Naive thymus-derived CD4-positive, alpha-beta T cell (primary cell): ENCODE measurements at places on chromosomes 3 and 15. TPM values are rescaled to one million over a fixed set of nuclear protein-coding genes. Genes with fewer than 3 reads are reported as not detected.
A peak's percentile ranks its signal among the peaks of the same experiment; 100 is the strongest.

The LRTM1 gene
- not detected for polyA plus RNA-seq

The NR2E3 gene
- not detected for polyA plus RNA-seq

The HIGD2B gene
- not detected for polyA plus RNA-seq

The CASR gene
- polyA plus RNA-seq: not detected

The AP3B2 gene
- polyA plus RNA-seq: 0.35 TPM

The DPPA2 gene
- not detected for polyA plus RNA-seq

The PARP9 gene
- polyA plus RNA-seq: 22.4 TPM

The SPINT1 gene
- 2.0 TPM for polyA plus RNA-seq

The TMEM45A gene
- not detected for polyA plus RNA-seq

The ZCWPW2 gene
- polyA plus RNA-seq: 0.78 TPM

The SNX22 gene
- polyA plus RNA-seq: 0.93 TPM

The C3orf33 gene
- polyA plus RNA-seq: 4.3 TPM

The ROPN1 gene
- not detected for polyA plus RNA-seq

GRCh38 chr3:29284497-29284896, 3.6 kb downstream of the RBMS3 start:
- DNase-seq: no peak

DNA sequence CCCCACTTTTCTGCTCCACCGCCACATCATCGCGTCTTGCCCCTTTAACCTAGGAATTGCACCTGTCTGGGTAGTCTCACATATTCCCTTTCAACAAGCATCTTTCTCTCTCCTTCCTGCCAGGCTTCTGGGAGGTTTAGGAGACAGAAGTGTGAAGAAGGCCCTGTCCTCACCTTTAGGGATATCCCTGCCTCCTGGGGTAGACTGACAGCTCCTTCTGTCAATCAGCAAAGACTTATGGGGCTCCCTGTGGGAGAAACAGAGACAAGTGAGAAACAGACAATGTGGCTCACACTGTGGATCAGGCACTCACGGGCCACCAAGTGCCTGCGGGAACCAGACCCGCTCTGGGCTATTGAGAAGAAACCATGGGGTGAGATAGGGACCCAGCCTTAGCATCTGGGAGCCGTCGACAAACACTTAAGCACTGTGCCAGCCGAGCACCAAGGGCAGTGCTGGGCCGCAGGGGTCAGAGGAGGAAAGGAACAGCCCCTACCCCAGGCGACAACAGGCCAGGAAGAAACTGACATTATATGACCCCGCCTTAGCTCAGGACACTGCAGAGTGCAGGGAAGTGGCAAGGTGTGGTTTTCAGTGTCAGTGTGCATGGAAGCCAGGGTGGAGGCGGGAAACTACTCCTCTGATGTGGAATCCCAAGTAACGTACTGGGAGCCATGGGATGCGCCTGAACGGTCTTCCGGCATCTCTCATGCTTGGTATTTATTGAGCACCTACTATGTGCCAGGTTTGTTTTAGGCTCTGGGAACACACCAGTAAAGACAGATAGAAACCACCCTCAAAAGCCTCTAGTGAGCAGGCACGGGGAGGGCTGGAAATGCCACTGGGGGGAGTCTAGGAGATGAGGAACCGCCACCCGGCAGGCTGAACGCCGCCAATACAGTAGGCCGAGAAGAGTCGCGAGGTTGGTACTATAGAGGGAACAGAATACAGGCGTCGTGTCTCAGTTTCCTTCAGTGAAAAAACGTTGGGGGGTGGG, 1.8 kb downstream of the EFCC1 start:
- no peak for DNase-seq

DNA sequence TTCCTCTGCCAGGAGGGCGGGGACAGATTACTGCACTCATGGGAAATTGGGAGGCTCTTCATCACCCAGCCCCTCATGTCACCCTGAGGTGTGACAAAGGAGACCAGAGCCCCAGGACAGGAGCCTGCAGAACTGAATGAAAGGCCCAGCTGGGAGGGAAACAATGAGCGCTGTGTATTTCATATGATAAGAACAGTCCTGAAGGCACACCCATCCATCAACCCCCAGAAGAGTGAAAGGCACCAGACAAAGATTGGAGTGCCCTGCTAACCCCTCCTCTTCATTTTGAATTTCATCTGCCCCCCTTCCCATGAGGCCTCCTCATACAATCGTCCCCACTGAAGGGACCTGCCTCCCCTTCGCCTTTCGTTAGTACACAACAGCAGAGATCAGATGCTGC, 160.0 kb upstream of the PRICKLE2 start:
- no peak for DNase-seq

GRCh38 chr3:128294999-128295468, 141.8 kb downstream of the EEFSEC start:
- peak; percentile 66 for DNase-seq

GRCh38 chr3:74883690-74884089, 269.2 kb upstream of the CNTN3 start:
- DNase-seq: no peak

DNA sequence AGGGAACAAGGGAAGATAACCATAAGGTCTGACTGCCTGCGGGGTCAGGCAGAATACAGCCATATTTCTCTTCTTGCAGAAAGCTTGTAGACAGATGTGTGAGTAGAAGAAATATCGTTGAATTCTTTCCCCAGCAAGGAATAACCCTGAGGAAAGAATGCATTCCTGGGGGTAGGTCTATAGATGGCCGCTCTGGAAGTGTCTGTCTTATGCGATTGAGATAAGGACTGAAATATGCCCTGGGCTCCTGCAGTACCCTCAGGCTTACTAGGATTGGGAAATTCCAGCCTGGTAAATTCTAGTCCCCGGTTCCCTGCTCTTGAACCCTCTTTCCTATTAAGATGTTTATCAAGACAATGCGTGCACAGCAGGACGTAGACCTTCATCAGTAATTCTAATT, 15.8 kb upstream of the SST start:
- DNase-seq: no peak

DNA sequence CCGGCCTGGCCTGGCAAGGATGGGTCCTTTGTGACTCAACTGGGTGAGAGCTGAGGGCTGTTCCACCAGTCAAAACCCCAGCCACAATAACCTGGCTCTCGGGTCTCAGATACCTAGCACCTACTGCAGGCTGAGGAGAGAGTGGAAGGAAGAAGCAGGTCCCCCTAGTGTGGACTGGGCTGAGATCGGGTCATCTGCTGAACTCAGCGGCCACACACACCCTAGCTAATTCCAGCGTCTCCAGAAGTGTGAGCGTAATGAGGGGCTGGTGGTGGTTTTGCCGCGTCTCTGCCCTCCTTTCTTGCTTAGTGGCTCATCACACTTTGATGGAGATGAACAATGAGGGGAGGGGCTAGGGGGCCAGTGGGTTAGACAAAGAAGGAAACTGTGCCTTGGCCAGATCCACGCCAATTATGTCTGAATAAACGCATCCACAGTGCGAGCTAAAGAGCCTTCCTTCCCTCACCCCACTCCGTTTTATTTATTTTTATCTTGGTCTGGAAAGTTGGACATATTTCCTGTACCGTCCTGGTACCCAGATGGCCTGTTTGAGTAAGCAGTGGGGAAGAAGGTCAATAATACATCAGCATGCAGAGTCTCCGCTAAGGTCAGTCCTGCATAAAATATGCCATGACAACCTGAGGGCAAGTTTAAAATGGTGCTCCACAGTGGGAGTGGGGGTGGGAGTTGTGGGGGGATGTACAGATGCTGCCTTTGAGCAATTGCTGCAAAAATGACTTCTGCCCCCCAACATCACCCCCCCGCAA, 370.0 kb downstream of the WDR72 start:
- no peak for DNase-seq

DNA sequence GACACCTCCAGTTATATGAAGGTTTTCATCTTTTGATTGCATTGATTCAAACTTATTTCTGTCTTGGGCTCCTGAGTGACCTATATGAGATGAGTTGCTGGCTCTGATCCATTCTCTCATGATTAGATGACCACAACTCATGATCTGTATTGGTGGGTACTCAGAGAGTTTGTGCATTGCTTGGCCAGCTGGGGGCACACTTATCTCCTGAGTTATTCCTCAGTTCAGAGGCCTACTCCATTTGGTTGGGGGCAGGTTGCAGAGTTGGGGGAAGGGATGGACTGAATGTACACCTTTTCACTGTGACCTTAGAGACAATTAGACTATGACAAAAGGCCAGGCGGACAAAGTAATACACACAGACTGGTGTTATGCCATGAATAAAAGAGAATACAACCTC, 166.2 kb upstream of the SEMA6D start:
- no peak for DNase-seq

GRCh38 chr15:72690938-72691337, 4.9 kb downstream of the BBS4 start:
- DNase-seq: no peak

- no peak for DNase-seq
Measured at GRCh38 chr3:9978710-9979305, 7.8 kb downstream of the EMC3 start.

DNA sequence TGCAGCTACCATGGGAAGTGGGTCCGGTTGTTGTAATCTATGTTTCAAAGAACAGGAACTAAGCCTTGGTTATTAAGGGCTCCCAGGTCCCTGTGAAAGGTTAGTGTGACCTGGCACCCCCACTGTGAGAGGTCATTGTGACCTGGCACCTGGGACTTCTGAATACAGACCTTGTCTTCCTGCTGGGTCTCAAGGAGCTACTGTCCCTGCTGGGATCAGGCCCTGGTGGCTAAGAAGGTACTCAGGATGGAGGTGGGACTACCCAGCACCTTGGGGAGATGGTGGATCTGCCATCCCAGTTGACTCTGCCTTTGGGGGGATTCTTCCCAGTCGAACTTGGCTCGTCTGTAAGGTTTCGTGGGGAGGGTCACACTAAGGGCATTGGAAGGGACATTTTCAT, 10.3 kb upstream of the SLCO2A1 start:
- no peak for DNase-seq

- no peak for DNase-seq
Measured at GRCh38 chr15:40550341-40551037, 14.4 kb downstream of the CCDC32 start.

DNA sequence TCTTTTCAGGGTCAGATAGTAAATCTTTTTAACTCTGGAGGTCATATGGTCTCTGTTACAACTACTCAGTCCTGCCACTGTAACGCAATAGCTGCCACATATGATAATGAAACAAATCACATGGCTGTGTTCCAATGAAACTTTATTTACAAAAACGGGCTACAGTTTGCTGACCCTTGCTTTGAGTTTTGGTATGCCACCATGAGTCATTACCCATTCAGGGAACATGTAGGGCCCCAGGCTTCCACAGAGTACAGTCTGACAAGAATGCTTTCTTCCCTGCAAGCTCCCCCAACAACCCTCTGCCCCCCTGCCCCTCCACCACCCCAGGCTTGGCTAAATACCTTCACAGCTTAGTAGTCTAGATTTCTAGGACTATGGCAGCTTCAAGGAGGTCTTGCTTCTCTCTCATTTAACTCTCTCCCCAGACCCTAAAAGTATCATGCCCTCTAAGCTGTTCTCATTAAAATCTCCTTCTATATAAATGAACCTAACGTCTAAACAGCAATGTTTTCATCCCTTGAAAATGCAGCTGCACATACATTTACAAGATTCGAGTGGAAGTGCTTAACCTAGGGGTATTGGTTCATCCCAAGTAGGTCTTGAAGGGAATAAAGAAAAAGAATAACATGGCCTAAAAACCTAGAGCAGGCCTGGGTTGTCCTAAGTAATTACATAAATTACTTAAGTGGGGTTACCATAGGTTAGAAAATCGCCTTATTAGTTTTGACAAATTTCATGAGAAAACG, 117.8 kb upstream of the PRICKLE2 start:
- DNase-seq: no peak

DNA sequence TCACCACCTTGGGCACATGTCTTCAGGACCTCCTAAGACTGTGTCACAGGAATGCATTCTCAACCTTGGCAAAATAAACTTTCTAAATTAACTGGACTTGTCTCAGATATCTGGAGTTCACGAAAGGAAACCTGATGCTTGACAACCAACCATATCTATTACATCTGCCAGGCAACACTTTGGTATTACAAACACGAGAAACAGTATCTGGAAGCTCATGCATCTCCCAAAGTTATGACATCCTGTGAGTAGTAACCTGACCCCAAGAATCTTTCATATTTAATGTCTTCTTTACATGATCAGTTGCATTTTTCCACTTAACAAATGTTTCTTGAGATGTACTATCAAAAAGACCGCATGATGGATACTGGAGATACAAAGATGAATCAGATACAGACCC, 465.3 kb upstream of the AGTR1 start:
- no peak for DNase-seq

DNA sequence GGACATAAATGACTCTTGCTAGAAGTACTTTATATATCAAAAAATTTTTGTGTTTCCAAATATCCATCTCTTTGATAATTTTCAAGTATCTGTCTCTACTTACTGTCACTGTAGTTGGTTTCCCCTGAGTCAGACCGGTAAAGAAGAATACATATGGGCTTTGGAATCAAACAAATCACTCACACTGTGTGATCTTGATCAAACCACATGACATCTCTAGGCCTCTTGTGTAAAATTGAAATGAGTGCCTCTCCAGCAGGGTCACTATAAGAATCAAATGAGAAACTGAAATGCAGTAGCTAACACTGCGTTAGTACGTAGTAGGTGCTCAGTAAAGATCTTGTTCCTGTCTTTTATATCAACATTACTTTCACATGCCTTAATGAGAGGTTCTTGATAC, 314.6 kb upstream of the STT3B start:
- no peak for DNase-seq

- no peak for DNase-seq
Measured at GRCh38 chr3:163914567-163914966, 1163.7 kb downstream of the SI start.

GRCh38 chr15:74832826-74833225, 6.4 kb downstream of the CPLX3 start:
- DNase-seq: no peak

- DNase-seq: no peak
Measured at GRCh38 chr15:55587321-55588069, 650 bp downstream of the PYGO1 start.

GRCh38 chr3:196097373-196098154, 15.7 kb upstream of the TFRC start:
- no peak for DNase-seq

DNA sequence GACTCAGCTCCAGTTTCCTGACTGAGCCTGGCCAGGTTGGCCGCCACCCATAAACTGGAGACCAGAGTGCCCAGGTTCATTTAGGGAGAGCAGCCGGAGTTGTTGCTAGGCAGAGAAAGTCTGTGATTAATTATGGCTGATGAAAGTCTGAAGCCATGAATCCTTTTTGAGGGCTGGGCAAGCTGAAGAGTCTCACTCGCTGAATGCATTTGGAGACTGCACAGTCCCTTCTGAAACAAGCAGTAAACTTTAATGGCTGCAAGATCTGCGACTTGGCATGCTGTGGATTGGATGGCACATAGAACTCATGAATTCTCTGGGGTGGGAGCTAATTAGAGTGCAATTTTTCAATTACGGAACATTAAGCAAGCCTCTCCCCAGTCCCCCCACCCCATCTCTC, 282.1 kb downstream of the RPLP1 start:
- DNase-seq: no peak
